Cardiac septum (tissue), 1 donor: ENCODE measurements at places on chromosomes 3 and 15. TPM values are rescaled to one million over a fixed set of nuclear protein-coding genes. Genes with fewer than 3 reads are reported as not detected.

DNA sequence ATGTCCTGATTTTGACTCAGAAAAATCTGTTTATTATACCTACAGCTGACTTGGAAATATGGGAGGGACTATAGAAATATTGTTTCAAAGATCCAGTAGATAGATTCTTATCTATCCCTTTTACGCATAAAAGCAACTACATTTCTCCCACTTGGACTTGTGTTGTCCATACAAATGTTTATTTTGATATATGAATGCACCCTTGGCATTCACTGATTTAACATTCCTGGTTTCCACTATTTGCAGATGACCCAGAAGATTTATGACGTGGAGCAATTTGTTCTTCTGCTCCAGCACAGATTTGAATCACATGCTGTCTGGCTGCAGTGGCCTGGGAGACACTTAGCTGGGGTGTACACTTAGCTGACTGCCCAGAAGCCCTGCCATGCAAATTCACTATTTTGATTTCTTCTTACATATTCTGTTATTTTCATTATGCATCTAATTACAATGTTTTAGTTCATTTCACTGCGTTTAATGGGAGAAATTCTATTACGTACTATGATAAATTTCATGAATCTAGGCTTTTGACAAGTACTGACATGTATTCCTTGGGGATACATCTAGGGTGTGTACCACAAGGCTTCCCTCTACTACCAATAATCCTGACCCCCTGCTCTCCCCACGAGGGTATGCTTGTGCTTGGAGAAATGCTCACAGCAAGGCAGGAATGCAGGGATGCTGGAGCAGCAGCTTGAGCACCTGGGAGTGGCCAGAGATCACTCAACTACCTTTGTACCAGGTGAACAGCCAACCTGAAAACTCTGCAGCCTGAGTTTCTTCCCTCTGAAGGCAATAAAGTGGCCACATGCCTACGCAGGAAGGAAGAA is 223.6 kb upstream of the TBL1XR1 start:
- no peak for DNase-seq

DNA sequence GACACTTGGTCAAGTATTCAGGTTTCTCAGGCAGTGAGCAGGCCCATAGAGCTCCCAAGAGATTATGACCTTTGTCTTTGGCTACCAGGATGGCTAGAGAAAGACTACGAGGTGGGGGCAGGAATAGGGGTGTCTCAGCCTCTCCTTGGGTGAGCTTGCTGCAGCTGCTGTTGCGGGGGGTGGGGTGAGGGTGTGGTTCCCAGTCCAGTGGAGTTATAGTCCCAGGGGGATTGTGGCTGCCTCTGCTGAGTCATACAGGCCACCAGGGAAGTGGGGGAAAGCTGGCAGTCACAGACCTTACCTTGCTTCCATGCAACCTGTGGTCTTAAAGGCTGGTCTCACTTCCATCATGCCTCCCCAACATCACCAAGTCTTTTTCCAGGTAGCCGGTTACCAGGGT is 31.7 kb downstream of the ATP2C1 start:
- no peak for DNase-seq

DNA sequence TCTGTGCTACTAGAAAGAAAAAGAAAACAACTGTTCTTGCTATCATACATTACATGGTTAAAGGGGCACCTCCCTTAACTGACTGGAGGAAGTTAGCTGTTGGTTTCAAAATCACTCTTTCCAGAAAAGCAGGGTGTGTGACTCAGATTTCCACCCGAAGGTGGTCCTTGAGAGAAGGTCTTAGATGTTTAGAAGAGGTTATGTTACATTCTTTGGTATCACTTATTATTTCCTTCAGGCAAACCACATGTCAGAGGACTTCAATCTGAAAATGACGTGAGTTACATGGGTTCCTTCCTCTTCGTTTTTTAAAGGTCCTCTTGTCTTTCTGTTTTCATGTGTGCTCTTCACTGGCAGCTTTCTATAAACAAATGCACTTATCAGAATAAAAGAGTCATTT is 307.9 kb upstream of the CBLB start:
- no peak for DNase-seq

DNA sequence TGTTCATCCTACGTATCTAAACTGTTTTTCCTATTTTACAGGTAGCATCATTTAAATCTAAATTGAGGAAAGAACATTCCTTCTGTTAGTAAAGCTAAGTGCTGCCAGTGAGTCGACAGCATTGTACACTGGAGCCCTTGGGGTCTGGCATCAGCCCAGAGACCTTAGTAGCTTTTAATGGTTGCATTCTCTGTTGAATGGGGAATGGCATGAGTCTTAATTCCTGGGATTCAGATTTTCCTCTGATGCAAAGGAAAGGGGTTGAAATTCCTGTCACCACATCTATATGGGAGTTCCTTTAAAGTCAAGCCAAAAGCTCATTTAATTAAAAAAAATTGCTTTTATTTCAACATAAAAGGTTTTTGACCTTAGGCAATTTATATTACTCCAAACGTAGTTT is 148.4 kb upstream of the GBE1 start:
- no peak for DNase-seq

GRCh38 chr3:3302964-3303363 is 123.5 kb upstream of the CRBN start:
- no peak for DNase-seq

DNA sequence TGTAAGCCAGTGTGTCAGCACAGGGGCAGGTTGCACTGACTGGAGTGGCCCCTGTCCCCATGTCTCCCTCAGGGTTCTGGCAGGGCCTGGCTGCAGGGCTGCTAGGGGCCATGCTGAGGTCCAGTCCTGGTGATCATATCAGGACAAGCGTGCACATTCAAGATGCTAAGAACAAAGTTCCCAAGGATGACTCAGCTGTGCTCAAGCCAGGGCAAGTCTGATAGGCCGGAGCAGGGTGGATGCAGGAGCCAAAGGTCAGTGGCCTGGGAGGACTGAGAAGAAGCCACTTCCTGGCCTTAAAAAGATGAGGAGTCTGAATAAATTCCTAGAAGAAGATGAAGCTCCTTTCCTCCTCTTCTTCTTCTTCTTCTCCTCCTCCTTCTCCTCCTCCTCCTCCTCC is 353.2 kb downstream of the AGBL1 start:
- DNase-seq: no peak

DNA sequence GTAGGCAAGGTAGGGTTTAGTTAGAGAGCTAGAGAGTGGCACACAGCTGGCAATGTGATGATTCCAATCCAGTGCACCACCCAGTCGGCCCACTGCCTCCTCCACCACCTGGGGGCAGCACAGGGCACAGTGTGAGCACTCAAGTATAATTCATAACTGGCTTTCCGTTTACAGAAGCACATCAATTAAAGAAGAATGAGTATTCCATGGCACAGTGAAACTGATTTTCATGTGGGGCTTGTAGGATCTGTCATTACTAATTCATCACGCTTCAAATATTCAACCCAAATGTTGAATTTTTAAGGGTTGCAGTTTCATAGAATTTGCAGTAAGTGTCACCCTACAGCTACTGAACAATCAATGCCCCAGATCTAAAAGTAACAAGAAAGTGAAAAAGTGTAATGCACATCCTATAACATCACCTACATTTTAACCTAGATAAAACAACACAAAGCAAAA is 149.9 kb downstream of the IGSF11 start:
- no peak for DNase-seq

- no peak for DNase-seq
Measured at GRCh38 chr15:87817553-87817952, 439.0 kb downstream of the NTRK3 start.

DNA sequence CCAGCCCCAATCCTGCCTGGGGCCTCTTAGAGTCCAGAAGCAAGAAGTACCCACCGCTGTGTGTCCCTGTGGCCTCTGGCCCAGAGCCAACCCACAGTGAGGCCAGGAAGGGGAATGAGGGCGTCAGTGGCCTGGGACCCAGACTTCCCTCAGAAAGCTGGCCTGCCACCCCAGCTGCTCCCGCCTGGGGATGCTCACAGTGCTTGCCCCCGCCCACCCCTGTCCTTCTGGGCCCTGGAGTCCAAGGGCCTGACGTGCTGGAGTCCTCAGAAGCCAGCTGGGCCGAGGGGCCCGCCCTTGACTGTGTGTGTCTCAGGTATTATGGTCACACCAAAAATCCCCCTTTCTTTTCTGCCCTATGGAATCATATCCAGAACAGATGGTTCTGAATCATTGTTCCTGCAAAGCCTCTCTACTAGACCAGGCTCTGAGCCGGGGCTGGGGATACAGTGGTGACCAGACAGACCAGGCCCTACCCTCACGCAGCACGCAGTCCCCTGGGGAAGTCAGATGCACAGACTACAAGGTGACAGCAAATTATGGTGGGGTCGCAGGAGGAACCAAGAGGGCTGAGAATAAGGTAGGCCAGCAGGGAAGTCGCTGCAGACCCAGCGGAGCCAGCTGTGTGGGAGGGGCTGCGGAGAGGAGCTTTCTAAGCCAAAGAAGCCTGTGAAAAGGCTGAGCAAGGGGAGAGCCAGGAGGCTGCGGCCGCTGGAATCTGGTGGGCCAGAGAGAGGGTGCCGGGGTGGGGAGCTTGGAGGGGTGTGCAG is 99.1 kb downstream of the VGLL4 start:
- no peak for DNase-seq

CHRM5 gene
- not detected for total RNA-seq

MUC13 gene
- total RNA-seq: 0.13 TPM
